ENCODE measurements at places on chromosomes 4 and X. TPM values are rescaled to one million over a fixed set of nuclear protein-coding genes. Genes with fewer than 3 reads are reported as not detected.

HPF1 gene
- 8.5 TPM for polyA plus RNA-seq

DNA sequence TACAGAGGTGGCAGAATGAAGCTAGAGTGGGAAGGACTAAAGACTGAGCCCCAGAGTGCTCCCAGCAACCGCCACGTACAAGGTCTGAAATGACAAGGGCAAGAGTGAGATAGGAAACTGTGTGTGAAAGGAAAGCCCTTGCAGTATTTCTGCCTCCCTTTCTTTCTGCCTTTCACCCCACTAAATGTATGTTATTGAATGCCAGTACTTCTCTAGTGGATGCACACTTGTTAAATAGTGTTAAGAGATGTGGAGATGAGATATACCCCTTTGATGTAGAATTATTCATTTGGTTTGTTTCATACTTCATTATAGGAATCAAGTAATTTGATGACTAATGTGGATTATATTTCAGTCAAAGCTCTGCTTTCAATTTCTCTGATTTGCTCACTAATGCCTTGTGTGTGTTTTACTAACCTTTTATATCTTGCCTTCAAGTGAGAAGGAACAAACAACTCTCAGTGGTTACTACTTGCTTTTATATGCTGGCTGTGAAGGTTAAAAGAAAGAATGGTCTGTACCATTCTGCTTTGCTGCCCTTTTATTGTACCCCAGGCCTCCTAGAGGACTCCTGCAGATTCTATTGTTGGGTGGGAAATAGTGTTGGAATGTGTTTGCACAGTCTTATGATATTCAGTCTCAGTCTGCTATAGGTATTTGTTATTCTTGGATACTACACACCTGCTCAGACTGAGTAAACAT, 8.0 kb upstream of the ANXA3 start:
- no peak for DNase-seq

DNA sequence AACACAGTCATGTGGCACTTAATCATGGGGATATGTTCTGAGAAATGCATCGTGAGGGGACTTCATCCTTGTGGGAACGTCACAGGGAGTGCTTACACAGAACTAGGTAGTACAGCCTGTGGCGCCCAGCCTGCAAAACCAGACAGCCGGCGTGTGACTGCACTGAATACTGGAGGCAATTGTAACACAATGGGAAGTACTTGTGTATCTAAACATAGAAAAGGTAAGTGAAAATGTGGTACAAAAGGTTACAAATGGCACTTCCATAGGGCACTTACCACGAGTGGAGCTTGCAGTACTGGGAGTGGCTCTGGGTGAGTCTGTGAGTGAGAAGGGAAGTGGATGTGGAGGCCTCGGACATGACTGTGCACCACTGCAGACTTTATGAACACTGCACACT, 5.2 kb downstream of the TLR3 start:
- no peak for DNase-seq

DNA sequence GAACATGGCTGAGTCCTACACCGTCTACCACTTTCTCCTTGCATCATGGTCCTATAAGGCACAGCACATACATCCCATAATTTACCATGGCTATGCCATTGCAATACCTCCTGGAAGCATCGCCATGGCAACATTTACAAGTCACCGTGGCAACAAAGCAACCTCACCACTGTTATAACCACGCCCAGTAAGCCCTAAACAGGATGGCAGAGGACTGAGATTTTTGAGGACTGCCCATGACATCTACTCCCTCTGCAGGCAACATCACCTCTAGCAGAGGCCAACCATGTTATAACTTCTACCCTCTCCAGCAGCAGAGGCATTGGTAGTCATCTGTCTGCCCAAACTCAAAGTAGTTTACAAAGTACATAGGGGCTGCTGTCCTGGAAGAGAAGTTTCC, 29.7 kb downstream of the BCOR start:
- no peak for DNase-seq

MXRA5 gene
- polyA plus RNA-seq: not detected

EXOC1L gene
- polyA plus RNA-seq: not detected

GRCh38 chr4:8212622-8213021, 13.5 kb downstream of the SH3TC1 start:
- DNase-seq: no peak

DNA sequence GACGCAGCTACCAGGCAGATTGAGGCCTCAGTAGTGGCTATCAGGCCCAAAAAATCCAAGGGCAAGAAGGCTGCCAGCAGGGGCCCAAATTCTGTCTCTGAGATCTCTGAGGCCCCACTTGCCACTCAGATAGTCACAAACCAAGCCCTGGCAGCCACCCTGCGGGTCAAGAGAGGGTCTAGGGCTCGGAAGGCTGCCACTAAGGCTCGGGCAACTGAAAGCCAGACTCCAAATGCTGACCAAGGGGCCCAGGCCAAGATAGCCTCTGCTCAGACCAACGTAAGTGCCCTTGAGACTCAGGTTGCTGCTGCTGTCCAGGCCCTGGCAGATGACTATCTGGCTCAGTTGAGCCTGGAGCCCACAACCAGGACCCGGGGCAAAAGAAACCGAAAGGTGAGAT, 2.8 kb downstream of the TRO start:
- no peak for DNase-seq

PRRG3 gene
- polyA plus RNA-seq: not detected

DNA sequence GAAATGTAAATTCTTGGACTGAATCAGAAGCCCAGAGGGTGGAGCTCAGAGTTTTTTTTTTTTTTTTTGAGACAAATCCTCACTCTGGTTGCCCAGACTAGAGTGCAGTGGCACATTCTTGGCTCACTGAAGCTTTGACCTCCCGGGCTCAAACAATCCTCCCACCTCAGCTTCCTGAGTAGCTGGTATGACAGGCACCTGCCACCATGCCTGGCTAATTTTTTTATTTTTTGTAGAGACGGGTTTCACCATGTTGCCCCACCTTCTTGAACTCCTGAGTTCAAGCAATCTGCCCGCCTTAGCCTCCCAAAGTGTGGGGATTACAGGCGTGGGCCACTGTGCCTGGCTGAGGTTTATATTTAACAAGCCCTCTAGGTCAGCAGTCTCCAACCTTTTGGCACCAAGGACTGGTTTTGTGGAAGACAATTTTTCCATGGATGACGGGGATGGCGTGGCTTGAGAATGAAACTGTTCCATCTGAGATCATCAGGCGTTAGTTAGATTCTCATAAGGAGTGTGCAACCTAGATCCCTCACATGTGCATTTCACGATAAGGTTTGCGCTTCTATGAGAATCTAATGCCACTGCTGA, 76.7 kb downstream of the FHIP1A start:
- no peak for DNase-seq

ABLIM2 gene
- polyA plus RNA-seq: 3.3 TPM

NWD2 gene
- not detected for polyA plus RNA-seq

GRCh38 chrX:120857240-120857639, 18.4 kb downstream of the CT47B1 start:
- no peak for DNase-seq

LDB2 gene
- not detected for polyA plus RNA-seq

- DNase-seq: no peak
Measured at GRCh38 chr4:128355305-128355704, 67.7 kb upstream of the PGRMC2 start.

SUPT20HL2 gene
- polyA plus RNA-seq: not detected

RADX gene
- 7.9 TPM for polyA plus RNA-seq

MAML3 gene
- polyA plus RNA-seq: 0.94 TPM

GRCh38 chr4:109803924-109804571, 2.2 kb upstream of the CFI start:
- DNase-seq: peak; percentile 55

- no peak for DNase-seq
Measured at GRCh38 chr4:45467157-45467556, 656.7 kb downstream of the GABRG1 start.

- no peak for DNase-seq
Measured at GRCh38 chr4:83548151-83548905, 12.4 kb downstream of the GPAT3 start.

- DNase-seq: no peak
Measured at GRCh38 chr4:149047368-149047767, 605.2 kb upstream of the NR3C2 start.

GRCh38 chr4:182062936-182063335, 180.3 kb upstream of the TENM3 start:
- no peak for DNase-seq

- DNase-seq: no peak
Measured at GRCh38 chrX:13028871-13029636, 15.4 kb downstream of the FAM9C start.

NUDT11 gene
- 0.27 TPM for polyA plus RNA-seq

DNA sequence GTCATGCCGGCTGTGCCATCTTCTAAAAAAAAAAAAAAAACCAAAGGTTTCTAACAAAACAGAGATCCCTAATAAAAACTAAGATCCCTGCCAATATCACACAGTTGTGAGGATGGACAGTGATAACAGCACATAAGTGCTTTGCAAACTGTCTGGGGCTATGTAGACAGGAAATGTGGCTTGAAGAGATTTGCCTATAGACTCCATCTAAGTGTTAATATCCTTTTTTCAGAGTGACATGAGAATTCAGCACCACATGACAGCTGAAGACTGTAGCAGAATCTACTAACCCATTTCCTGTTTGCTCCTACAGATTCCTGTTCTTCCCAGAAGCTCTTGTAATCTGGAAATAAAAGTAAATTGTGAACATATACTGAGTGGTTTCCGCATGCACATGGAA, 215.4 kb downstream of the KDR start:
- no peak for DNase-seq

LUZP4 gene
- not detected for polyA plus RNA-seq

GRCh38 chr4:170698334-170698733, 608.6 kb upstream of the AADAT start:
- DNase-seq: no peak

DNA sequence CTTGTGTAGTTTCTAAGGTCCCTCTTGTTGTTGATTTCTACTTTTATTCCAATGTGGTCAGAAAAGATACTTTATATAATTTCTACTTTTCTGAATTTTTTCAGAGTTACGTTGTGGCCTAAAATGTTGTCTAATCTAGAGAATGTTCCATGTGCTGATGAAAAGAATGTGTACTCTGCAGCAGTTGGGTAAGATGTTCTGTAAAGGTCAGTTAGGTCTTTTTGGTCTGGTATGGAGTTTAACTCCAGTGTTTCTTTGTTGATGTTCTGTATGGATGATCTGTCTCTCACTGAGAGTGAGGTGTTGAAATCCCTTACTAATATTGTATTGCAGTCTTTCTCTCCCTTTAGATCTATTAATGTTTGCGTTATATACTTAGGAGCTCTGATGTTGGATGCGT, 37.0 kb upstream of the GPRIN3 start:
- no peak for DNase-seq

HAUS7 gene
- 25.2 TPM for polyA plus RNA-seq

DNA sequence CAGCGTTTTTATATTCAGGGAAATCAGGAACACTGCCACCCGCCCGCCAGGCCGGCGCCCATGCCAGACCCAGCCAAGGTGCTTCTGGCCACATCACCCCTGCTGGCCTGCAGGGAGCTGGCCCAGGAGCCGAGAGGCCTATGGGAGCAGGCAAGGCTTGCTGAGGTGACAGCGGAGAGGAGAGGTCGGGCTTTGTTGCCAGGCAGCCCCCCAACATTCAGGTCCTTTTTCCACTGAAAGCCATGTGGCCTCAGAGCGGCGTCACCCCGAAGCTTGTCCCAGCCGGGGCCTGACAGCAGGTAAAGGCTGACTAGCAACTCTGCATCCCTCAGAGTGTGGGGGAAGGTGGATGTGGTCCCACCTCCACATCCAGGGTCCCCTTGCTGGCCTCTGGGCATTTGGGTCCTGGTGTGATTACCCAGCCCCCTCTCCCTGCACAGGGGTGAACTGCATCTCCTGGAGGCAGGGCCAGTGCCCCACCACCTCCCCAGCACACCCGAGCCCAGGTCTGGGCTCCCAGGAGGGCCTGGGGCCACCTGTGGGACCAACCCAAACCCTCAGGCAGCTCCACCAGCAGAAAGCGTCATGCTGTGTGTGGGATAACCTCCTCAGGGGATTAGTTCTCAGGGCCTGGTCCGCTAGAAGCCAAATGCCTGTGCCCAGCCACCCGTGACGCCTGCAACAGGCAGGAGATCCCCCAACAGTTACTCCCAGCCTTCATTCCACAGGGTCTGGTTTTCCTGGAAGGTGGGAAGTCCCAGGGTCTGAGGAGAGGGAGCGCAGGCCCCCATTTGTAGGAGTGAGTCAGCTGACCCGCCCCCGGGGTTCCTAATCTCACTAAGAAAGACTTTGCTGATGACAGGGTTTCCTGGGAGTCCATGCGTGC, at the start of gene PDE6B:
Gene PDE6B, plus strand, starts transcription at position 869 of the 886 bp plus-strand sequence. CDS start 54 bp downstream, outside the sequence.
- DNase-seq: no peak

TRPC3 gene
- not detected for polyA plus RNA-seq

GRCh38 chr4:168531305-168531704, 34.5 kb downstream of the PALLD start:
- no peak for DNase-seq

GRCh38 chrX:56782791-56783449, 53.9 kb downstream of the NBDY start:
- no peak for DNase-seq

GRCh38 chr4:184317234-184317918, 99.7 kb upstream of the ENPP6 start:
- DNase-seq: no peak

PABPC1L2A gene
- polyA plus RNA-seq: not detected

DNAJB14 gene
- polyA plus RNA-seq: 14.7 TPM

GRCh38 chr4:95546866-95547714, 1.7 kb downstream of the UNC5C start:
- no peak for DNase-seq

PARM1 gene
- polyA plus RNA-seq: 10.4 TPM

- no peak for DNase-seq
Measured at GRCh38 chrX:12877386-12877785, 10.5 kb downstream of the TLR7 start.

DNA sequence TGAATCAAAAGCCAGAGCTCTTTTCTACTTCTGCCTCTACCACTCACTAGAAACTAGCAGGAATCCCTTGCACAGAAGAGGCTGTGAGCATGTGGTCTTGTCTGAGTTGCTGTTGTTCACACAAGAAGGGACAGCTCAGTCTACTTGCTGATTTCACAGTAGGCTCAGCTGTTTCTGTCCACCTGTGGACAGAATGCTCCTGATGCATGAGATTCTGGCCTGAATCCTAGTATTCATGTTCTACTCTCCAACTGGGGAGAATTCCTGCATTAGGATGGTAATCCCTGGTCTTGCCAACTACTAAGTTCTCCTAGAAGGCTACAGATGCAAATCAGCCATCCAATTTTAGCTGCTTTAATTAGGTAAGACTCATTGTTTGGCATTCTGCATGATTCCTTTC, 112.8 kb downstream of the PPA2 start:
- no peak for DNase-seq

DNA sequence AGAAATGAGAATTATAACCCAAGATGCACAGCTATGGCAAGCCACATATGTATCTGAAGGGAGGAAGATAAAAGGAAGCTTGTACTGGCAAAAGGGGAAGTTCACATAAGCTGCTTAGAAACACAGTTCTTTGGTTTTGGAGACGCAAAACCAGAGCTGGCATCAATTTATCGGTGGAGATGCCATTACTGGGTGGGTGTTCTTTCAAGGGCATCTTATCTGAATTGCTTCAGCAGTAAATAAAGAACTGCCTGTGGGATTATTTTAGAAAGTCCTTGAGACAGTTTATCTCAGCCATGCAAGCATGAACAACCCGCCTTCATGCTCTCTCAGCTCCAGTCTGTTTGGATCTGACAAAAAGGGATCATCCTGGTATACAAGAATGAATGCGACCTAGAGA, 60.8 kb downstream of the DDX60 start:
- DNase-seq: peak; percentile 6

LRP2BP gene
- 0.15 TPM for polyA plus RNA-seq

- peak; percentile 32 for DNase-seq
Measured at GRCh38 chrX:115690511-115691216, 129.7 kb downstream of the PLS3 start.

TRPC5OS gene
- 0.13 TPM for polyA plus RNA-seq

Data from B cell (primary cell).